ENCODE measurements at places on chromosomes 6 and 20. TPM values are rescaled to one million over a fixed set of nuclear protein-coding genes. Genes with fewer than 3 reads are reported as not detected.

PTGIS gene
- total RNA-seq = 13.1 TPM

GMPR gene
- 109 TPM for total RNA-seq

POU5F1 gene
- not detected for total RNA-seq

LCA5 gene
- total RNA-seq = 1.0 TPM

GPRC6A gene
- total RNA-seq = not detected

THEMIS gene
- 0.10 TPM for total RNA-seq

NFATC2 gene
- 3.3 TPM for total RNA-seq

GNMT gene
- not detected for total RNA-seq

VARS1 gene
- 102 TPM for total RNA-seq

SCRT2 gene
- not detected for total RNA-seq

PIGU gene
- total RNA-seq = 14.1 TPM

SNX9 gene
- total RNA-seq = 29.4 TPM

TRIM15 gene
- not detected for total RNA-seq

SAMD5 gene
- 0.07 TPM for total RNA-seq

ZBTB2 gene
- total RNA-seq = 9.6 TPM

KIAA1586 gene
- 2.6 TPM for total RNA-seq

HTR1E gene
- not detected for total RNA-seq

SLC13A3 gene
- total RNA-seq = 0.20 TPM

NDRG3 gene
- 12.8 TPM for total RNA-seq

RBBP8NL gene
- total RNA-seq = not detected

HEY2 gene
- total RNA-seq = 5.9 TPM

ADGRF5 gene
- 44.5 TPM for total RNA-seq

PACSIN1 gene
- total RNA-seq = not detected

ZNF391 gene
- total RNA-seq = 0.27 TPM

ACTL10 gene
- not detected for total RNA-seq

DEFB124 gene
- not detected for total RNA-seq

B3GAT2 gene
- not detected for total RNA-seq

HTR1B gene
- total RNA-seq = not detected

RIPPLY2 gene
- not detected for total RNA-seq

CTCFL gene
- total RNA-seq = not detected

LAMP5 gene
- total RNA-seq = not detected

ULBP2 gene
- total RNA-seq = 0.44 TPM

CDH26 gene
- total RNA-seq = not detected

C2 gene
- total RNA-seq = 2.7 TPM

TAGAP gene
- total RNA-seq = 0.25 TPM

SPATS1 gene
- total RNA-seq = not detected

MMP24 gene
- total RNA-seq = not detected

SSTR4 gene
- total RNA-seq = not detected

OR2H1 gene
- not detected for total RNA-seq

IL20RA gene
- total RNA-seq = not detected

ERMARD gene
- 9.0 TPM for total RNA-seq

GSTA4 gene
- 11.4 TPM for total RNA-seq

BHLHE23 gene
- total RNA-seq = not detected

FITM2 gene
- total RNA-seq = 8.7 TPM

ARMH2 gene
- total RNA-seq = not detected

SIM1 gene
- 1.1 TPM for total RNA-seq

CTNNBL1 gene
- 35.4 TPM for total RNA-seq
